ENCODE measurements at places on chromosomes 2 and 18.
A peak's percentile ranks its signal among the peaks of the same experiment; 100 is the strongest.

DNA sequence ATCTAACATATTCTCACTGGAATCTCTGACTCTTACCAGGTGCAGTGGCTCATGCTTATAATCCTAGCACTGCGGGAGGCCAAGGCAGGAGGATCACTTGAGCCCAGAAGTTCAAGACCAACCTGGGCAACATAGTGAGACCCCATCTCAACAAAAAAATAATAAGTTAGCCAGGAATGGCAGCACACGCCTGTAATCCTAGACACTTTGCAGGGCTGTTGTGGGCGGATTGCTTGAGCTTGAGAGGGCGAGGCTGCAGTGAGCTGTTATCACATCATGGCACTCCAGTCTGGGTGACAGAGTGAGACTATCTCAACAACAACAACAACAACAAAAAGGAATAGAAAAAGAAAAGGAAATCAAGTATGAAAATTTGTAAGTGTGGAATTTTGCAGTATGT is 306.5 kb upstream of the CYP26B1 start:
- DNase-seq, result no peak

GRCh38 chr2:55408098-55408882 is 11.4 kb downstream of the CCDC88A start:
- DNase-seq, result peak; percentile 68

DNA sequence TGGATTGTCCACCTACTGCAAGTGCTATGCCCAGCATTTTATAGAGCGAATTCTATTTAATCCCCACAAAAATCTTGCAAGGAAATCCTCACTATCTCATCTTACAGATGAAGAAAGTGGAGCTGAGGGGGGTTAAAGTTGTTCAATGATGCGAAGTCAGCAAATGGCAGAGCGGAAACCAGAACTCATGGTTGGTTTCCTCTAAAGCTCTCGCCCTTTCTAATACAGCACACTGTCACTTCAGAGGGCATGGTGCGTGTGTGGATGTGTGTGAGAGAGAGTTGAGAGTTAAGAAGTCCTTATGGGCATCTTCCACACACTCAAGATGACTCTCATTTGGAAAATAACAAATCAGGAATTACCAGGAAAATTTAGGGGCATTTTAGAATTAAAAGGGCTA is 78.4 kb downstream of the TGFA start:
- DNase-seq, result no peak

GRCh38 chr2:68805025-68805424 is 66.2 kb downstream of the BMP10 start:
- DNase-seq, result no peak

GRCh38 chr2:58633613-58634365 is 392.7 kb upstream of the FANCL start:
- DNase-seq, result peak; percentile 47

All from kidney tubule cell (primary cell).